ENCODE measurements at places on chromosomes 7 and 10.

- H3K4me3 ChIP-seq = no peak overlapping the region
- no peak for DNase-seq
- no peaks in the 10 kb centered on the region for H3K27me3 ChIP-seq
- H3K36me3 ChIP-seq = no peaks in the 10 kb centered on the region
- H3K27ac ChIP-seq = no peak overlapping the region
These were observed 460.8 kb downstream of the NRG3 start for GRCh38 chr10:82335831-82336230.

DNA sequence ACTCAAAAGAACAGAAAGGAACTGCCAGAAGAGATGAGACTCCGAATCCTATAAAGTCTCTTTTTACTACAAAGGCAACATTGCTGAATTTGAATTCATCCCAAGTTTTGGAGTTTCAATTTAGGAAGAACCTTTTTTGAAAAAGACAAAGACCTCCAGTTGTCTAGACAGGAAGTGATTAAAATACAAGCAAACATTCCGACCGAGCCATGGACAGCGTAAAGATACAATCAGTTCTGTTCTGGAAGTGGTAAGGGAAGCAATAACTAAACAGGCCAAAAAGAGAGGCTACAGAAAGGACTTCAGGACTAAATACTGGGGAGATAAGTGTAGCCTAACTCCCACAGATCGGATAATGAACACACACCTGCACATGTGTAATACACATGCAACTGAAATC lies 101.0 kb downstream of the SMURF1 start:
- H3K4me1 ChIP-seq = peaks cover 7% of the 10 kb centered on the region
- peak overlapping the region; percentile 5 for H3K27ac ChIP-seq
- H3K27me3 ChIP-seq = no peaks in the 10 kb centered on the region
- no peak overlapping the region for H3K4me3 ChIP-seq
- H3K36me3 ChIP-seq = peaks cover 79% of the 10 kb centered on the region
- DNase-seq = no peak

- no peak overlapping the region for H3K27ac ChIP-seq
- H3K4me1 ChIP-seq = no peaks in the 10 kb centered on the region
- H3K27me3 ChIP-seq = no peaks in the 10 kb centered on the region
- H3K4me3 ChIP-seq = no peak overlapping the region
- H3K36me3 ChIP-seq = no peaks in the 10 kb centered on the region
These were observed 436.8 kb upstream of the C7orf33 start for GRCh38 chr7:148153616-148154284.

GRCh38 chr10:43980313-43980712 lies 331.6 kb upstream of the ZNF32 start:
- H3K4me1 ChIP-seq = peaks cover 5% of the 10 kb centered on the region
- peaks cover 9% of the 10 kb centered on the region for H3K27me3 ChIP-seq
- H3K27ac ChIP-seq = no peak overlapping the region
- no peak for DNase-seq

GRCh38 chr10:101935431-101935830 lies 91.8 kb upstream of the KCNIP2 start:
- H3K4me1 ChIP-seq = peaks cover 6% of the 10 kb centered on the region
- no peak overlapping the region for H3K4me3 ChIP-seq
- no peak overlapping the region for H3K27ac ChIP-seq
- no peak for DNase-seq
- peaks cover 19% of the 10 kb centered on the region for H3K36me3 ChIP-seq
- H3K27me3 ChIP-seq = no peaks in the 10 kb centered on the region

- H3K36me3 ChIP-seq = no peaks in the 10 kb centered on the region
- H3K4me1 ChIP-seq = no peaks in the 10 kb centered on the region
- no peak overlapping the region for H3K4me3 ChIP-seq
- no peak overlapping the region for H3K27ac ChIP-seq
These were observed 703.5 kb upstream of the SEMA3D start for GRCh38 chr7:85890244-85890811.

- H3K4me3 ChIP-seq = no peak overlapping the region
- H3K4me1 ChIP-seq = no peaks in the 10 kb centered on the region
- H3K36me3 ChIP-seq = no peaks in the 10 kb centered on the region
- H3K27ac ChIP-seq = no peak overlapping the region
- H3K27me3 ChIP-seq = no peaks in the 10 kb centered on the region
These were observed 549.0 kb upstream of the LRRN3 start for GRCh38 chr7:110541962-110542361.

GRCh38 chr10:132387764-132388210 lies 9.2 kb upstream of the PWWP2B start:
- DNase-seq = peak; percentile 86
- H3K4me1 ChIP-seq = peaks cover 13% of the 10 kb centered on the region
- peak overlapping the region; percentile 70 for H3K4me3 ChIP-seq
- peak overlapping the region; percentile 19 for H3K27ac ChIP-seq
- H3K36me3 ChIP-seq = peaks cover 9% of the 10 kb centered on the region

DNA sequence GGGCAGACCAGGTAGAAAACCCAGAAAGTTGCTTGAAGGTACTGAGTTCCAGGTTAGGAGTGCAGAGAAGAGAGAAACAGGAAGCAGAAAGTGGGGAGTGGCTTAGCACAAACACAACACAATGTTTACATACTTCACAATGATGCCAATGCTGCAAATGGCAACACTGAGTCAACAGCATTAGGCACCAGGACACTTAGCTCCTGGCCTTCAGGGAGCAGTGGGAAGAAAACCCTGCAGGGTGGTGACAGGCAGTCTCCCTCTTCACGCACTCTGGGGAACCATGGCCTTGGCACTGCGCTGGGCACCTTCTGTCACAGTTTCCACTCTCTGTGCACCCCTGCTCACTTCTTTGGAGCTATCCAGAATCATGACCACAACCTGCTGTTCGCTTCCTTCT lies 7.3 kb downstream of the ICA1 start:
- no peak for DNase-seq
- no peak overlapping the region for H3K27ac ChIP-seq
- peaks cover 14% of the 10 kb centered on the region for H3K27me3 ChIP-seq

DNA sequence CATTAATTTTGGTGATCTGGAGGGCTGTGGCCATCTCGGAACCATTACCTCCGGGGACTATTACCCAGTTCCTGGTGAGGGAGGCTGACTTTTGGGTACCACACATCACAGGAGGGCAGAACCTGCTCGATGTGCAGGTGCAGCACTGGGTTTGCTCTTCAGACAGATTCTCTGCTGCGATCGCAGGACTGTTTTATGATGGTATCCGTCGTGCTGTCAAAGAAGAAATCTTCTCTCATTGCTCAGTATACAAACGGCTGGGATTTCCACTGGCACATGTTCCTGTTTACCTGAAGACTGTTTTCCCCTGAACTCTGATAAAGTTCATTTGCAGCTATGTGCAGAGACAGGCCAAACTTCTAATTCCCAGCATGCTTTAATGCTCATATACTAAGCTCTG lies 27.2 kb upstream of the SHH start:
- H3K36me3 ChIP-seq = no peaks in the 10 kb centered on the region
- H3K27ac ChIP-seq = no peak overlapping the region
- H3K4me3 ChIP-seq = no peak overlapping the region
- no peaks in the 10 kb centered on the region for H3K4me1 ChIP-seq
- peaks cover 15% of the 10 kb centered on the region for H3K27me3 ChIP-seq

- no peaks in the 10 kb centered on the region for H3K36me3 ChIP-seq
- H3K4me3 ChIP-seq = no peak overlapping the region
- no peak overlapping the region for H3K27ac ChIP-seq
- no peaks in the 10 kb centered on the region for H3K27me3 ChIP-seq
- DNase-seq = no peak
These were observed 82.6 kb upstream of the OIT3 start for GRCh38 chr10:72810976-72811375.

DNA sequence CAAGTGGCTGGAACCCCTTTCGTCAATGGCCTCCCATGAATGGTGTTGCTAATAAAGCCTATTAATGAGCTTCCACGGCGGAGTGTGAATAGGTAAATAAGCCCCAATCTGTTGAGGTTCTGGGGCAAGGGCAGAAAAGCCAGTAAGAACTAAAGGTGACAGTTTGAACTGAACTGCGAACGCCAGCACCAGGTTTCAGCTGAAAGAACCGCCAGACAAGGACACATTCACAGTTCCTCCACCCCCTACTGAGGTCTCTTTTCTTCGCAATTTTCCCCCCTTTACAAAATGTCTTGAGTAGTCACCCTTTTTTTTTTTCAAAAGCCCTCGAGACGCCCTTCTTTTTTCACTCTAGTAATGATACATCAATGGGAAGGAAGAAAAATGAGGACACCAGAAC lies 2.4 kb upstream of the FGFR2 start:
- H3K27me3 ChIP-seq = peaks cover 25% of the 10 kb centered on the region
- no peak overlapping the region for H3K4me3 ChIP-seq
- DNase-seq = no peak
- H3K27ac ChIP-seq = no peak overlapping the region

DNA sequence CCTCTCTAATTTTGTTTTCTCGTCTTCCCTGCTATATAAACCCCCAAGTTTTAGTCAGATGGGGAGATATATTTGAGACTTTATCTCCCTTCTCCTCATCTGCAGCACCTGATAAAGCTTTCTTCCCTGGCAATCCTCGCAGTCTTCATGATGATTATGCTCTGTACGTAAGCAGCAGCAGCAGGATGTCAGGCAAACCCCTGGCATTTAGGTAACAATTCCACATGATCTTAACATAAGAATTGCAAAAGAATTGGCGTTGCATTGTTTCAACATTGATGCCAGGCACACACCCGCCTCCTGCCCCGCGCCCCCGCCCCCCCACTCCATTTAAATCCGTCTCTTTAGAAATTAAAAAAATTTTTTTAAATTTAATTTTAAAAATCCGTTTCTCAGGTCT lies 6.1 kb downstream of the PKD1L1 start:
- no peaks in the 10 kb centered on the region for H3K27me3 ChIP-seq
- no peak for DNase-seq
- H3K36me3 ChIP-seq = no peaks in the 10 kb centered on the region
- H3K4me1 ChIP-seq = no peaks in the 10 kb centered on the region
- H3K4me3 ChIP-seq = no peak overlapping the region

DNA sequence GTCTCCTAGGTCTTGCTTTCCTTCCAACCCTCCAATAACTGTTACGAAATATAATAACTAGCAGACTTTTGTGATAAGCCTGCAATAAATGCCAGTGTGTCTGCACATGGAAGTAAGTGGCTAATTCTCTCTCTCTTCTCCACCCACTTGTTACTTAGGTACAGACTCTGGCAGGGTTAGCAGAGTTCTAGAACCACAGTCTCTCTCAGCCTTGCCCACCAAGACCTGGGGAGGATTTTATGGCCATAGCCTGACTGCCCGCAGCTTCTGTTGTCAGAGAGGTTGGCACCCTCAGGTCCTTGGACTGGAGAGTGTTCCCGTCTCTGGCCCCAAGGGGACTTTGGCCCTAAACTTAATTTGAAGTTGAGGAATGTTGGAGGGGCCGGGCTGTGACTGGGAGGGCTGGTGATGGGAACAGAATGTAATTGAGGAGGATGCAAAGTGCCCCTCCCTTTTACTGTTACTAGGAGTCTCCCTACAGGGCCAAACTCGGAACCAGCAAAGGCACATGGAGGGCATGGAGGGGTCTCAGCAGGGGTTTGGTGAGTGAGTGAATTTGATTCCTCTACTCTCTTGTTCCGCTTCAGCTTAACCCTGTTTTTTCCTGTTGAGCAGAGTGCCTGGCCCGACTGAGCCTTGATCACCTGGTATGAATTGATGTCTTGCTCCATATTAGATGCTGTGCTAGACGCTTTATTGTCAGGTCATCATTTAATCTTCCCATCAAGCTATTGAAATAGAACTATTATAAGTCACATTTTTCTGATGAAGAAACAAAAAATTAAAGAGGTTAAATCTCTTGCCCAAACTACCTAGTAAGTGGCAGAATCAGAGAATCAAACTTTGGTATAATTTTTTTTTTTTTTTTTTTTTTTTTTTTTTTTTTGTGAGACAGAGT lies 37.0 kb upstream of the LCOR start:
- H3K4me3 ChIP-seq = no peak overlapping the region
- H3K4me1 ChIP-seq = peaks cover 3% of the 10 kb centered on the region
- H3K27ac ChIP-seq = no peak overlapping the region
- no peaks in the 10 kb centered on the region for H3K36me3 ChIP-seq

- H3K4me3 ChIP-seq = no peak overlapping the region
- no peaks in the 10 kb centered on the region for H3K27me3 ChIP-seq
- DNase-seq = no peak
- H3K36me3 ChIP-seq = no peaks in the 10 kb centered on the region
- H3K4me1 ChIP-seq = no peaks in the 10 kb centered on the region
These were observed 250.3 kb downstream of the CNTNAP2 start for GRCh38 chr7:146366938-146367337.

DNA sequence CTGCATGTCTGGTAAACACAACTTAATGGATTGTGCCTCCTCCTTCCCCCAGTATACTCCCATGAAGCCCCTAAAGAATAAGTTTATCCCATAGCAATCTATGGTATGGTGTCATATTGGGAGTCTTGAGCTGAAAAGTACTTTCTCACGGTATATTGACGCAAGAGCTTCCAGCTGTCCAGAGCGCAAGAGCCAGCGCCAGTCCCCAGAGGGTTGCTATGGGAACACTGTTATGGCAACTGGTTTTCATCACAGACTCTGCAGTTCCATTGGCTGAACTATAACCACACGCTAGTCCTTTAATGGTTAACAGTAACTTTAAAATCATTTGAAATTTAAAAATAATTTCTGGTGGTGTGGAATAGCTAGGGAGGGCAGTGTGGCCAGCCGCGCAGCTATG lies 46.9 kb downstream of the PRPF18 start:
- H3K4me3 ChIP-seq = no peak overlapping the region
- H3K27ac ChIP-seq = no peak overlapping the region
- peaks cover 29% of the 10 kb centered on the region for H3K36me3 ChIP-seq
- DNase-seq = no peak
- no peaks in the 10 kb centered on the region for H3K27me3 ChIP-seq
- H3K4me1 ChIP-seq = no peaks in the 10 kb centered on the region

GRCh38 chr7:137873524-137873923 lies 26.8 kb upstream of the DGKI start:
- DNase-seq = no peak
- no peak overlapping the region for H3K4me3 ChIP-seq
- no peaks in the 10 kb centered on the region for H3K4me1 ChIP-seq
- peaks cover 41% of the 10 kb centered on the region for H3K36me3 ChIP-seq
- no peaks in the 10 kb centered on the region for H3K27me3 ChIP-seq

DNA sequence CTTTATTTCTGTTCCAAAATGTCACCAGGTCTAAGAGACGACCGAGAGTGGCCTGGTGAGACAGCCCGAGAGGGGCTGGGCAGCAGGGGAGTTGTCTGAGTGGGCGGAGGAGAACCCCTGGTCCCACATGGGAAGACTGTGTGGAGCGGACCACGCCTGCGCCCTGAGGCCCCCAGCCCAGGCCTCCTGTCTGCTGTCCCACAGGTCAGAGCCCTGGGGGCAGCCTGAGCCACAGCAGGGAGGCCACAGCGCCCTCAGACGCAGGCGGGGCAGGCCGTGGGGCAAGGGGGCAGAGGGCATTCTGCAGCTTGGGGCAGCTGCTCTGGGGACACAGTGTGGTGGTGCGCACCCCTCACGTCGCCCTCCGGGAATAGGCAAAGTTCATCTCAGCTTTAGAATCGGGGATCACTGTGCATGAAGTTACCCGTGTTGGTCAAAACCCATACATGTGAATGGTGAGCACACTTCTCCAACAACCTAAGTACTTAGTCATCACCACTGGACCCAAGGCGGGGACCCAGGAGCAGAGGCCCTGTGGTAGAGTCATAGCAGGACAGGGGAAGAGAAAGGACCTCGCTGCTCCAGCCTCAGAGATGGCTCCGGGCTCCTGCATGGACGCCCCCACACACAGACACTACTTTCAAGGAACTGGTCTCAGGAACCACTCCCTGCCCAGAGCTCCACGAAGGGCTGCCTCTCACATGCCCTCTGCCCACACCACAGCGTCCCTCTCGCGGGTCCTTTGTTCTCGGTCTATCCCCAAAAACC lies 214.7 kb downstream of the ELFN1 start:
- H3K4me1 ChIP-seq = peaks cover 31% of the 10 kb centered on the region
- peaks cover 7% of the 10 kb centered on the region for H3K36me3 ChIP-seq
- H3K4me3 ChIP-seq = no peak overlapping the region
- DNase-seq = no peak
- H3K27me3 ChIP-seq = no peaks in the 10 kb centered on the region

- no peak overlapping the region for H3K27ac ChIP-seq
- no peaks in the 10 kb centered on the region for H3K4me1 ChIP-seq
- no peak for DNase-seq
- no peak overlapping the region for H3K4me3 ChIP-seq
- no peaks in the 10 kb centered on the region for H3K27me3 ChIP-seq
These were observed 112.5 kb downstream of the ZMIZ1 start for GRCh38 chr10:79181227-79181626.

Measured in effector memory CD8-positive, alpha-beta T cell (primary cell).